ENCODE measurements at places on chromosomes 12 and 14. TPM values are rescaled to one million over a fixed set of nuclear protein-coding genes. Genes with fewer than 3 reads are reported as not detected.

The ABCC9 gene
- total RNA-seq = 0.69 TPM

GRCh38 chr12:76020281-76020680, 11.3 kb downstream of the PHLDA1 start:
- no peaks in the 10 kb centered on the region for H3K36me3 ChIP-seq
- H3K4me1 ChIP-seq = no peaks in the 10 kb centered on the region
- H3K27me3 ChIP-seq = no peaks in the 10 kb centered on the region
- peak overlapping the region; percentile 62 for H3K27ac ChIP-seq
- no peak overlapping the region for H3K4me3 ChIP-seq
- DNase-seq = no peak

GRCh38 chr12:15886372-15887042, 4.3 kb downstream of the STRAP start:
- H3K27me3 ChIP-seq = no peaks in the 10 kb centered on the region
- no peak overlapping the region for H3K4me3 ChIP-seq
- peaks cover under 1% of the 10 kb centered on the region for H3K4me1 ChIP-seq
- H3K36me3 ChIP-seq = no peaks in the 10 kb centered on the region
- H3K27ac ChIP-seq = no peak overlapping the region

- no peak for DNase-seq
- H3K4me1 ChIP-seq = no peaks in the 10 kb centered on the region
- no peaks in the 10 kb centered on the region for H3K36me3 ChIP-seq
- H3K27ac ChIP-seq = no peak overlapping the region
- peaks cover 3% of the 10 kb centered on the region for H3K27me3 ChIP-seq
Measured at GRCh38 chr12:129901254-129901653, 2.6 kb downstream of the TMEM132D start.

The GLIPR1L2 gene
- total RNA-seq = 0.16 TPM

The KRT2 gene
- not detected for total RNA-seq

Measured in colonic mucosa (tissue), 4 donors.